Activated T-cell treated with anti-CD3 and anti-CD28 coated beads, Interleukin-2, amount 50 U/mL, for 72 hours (primary cell): ENCODE measurements at places on chromosomes 2 and 18. TPM values are rescaled to one million over a fixed set of nuclear protein-coding genes. Genes with fewer than 3 reads are reported as not detected.

CYP26B1 gene
- not detected for total RNA-seq

GAL3ST2 gene
- total RNA-seq: 0.53 TPM

GRCh38 chr2:216888887-216889622, 29.2 kb upstream of the TNP1 start:
- no peaks in the 10 kb centered on the region for H3K4me1 ChIP-seq
- no peaks in the 10 kb centered on the region for H3K36me3 ChIP-seq
- no peak for DNase-seq
- H3K27ac ChIP-seq: no peak overlapping the region

GRCh38 chr2:101829429-101829828, 131.9 kb downstream of the MAP4K4 start:
- H3K4me3 ChIP-seq: peak overlapping the region; percentile 83
- H3K27ac ChIP-seq: peak overlapping the region; percentile 96
- H3K27me3 ChIP-seq: no peaks in the 10 kb centered on the region
- DNase-seq: no peak

DNA sequence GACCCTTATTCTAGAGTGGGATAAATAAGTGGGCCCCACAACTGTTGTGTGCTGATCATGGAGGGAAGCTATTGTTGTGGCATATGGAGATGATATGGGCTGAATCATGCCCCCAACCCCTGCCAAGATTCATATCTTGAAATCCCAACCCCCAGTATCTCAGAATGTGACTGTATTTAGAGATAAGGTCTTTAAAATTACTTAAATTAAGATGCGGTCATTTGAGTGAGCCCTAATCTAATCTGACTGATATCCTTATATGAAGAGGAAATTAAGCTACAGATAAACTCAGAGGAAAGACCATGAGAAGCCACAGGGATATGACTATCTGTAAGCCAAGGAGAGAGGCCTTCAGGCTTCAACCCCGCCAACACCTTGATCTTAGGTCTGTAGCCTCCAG, 188.3 kb upstream of the RND3 start:
- no peaks in the 10 kb centered on the region for H3K36me3 ChIP-seq
- no peak overlapping the region for H3K4me3 ChIP-seq
- no peaks in the 10 kb centered on the region for H3K4me1 ChIP-seq
- no peak overlapping the region for H3K27ac ChIP-seq
- H3K27me3 ChIP-seq: no peaks in the 10 kb centered on the region

GRCh38 chr2:154911729-154912128, 213.2 kb downstream of the KCNJ3 start:
- DNase-seq: no peak
- no peaks in the 10 kb centered on the region for H3K27me3 ChIP-seq
- H3K4me3 ChIP-seq: no peak overlapping the region
- no peak overlapping the region for H3K27ac ChIP-seq
- H3K4me1 ChIP-seq: no peaks in the 10 kb centered on the region
- H3K36me3 ChIP-seq: no peaks in the 10 kb centered on the region

- peaks cover 9% of the 10 kb centered on the region for H3K4me1 ChIP-seq
- no peak overlapping the region for H3K4me3 ChIP-seq
- no peaks in the 10 kb centered on the region for H3K36me3 ChIP-seq
- peaks cover 10% of the 10 kb centered on the region for H3K27me3 ChIP-seq
These were observed 16.0 kb downstream of the RAMP1 start for GRCh38 chr2:237875256-237876060.

GRCh38 chr2:112803691-112804521, 19.6 kb upstream of the IL1A start:
- H3K4me3 ChIP-seq: no peak overlapping the region
- H3K4me1 ChIP-seq: peaks cover 23% of the 10 kb centered on the region
- no peak for DNase-seq
- H3K36me3 ChIP-seq: peaks cover 9% of the 10 kb centered on the region
- H3K27ac ChIP-seq: peak overlapping the region; percentile 84

ERBB4 gene
- not detected for total RNA-seq

- no peak overlapping the region for H3K4me3 ChIP-seq
- peaks cover 16% of the 10 kb centered on the region for H3K36me3 ChIP-seq
- no peak for DNase-seq
- H3K4me1 ChIP-seq: peaks cover 16% of the 10 kb centered on the region
- peaks cover 58% of the 10 kb centered on the region for H3K27me3 ChIP-seq
- H3K27ac ChIP-seq: no peak overlapping the region
These were observed 9.0 kb upstream of the ONECUT2 start for GRCh38 chr18:57426187-57426586.
